Stimulated activated CD4-positive, alpha-beta T cell treated with anti-CD3 and anti-CD28 coated beads, Interleukin-15, amount 100 ng/mL, for 1 hour (primary cell): ENCODE measurements at places on chromosomes 12 and 14.

DNA sequence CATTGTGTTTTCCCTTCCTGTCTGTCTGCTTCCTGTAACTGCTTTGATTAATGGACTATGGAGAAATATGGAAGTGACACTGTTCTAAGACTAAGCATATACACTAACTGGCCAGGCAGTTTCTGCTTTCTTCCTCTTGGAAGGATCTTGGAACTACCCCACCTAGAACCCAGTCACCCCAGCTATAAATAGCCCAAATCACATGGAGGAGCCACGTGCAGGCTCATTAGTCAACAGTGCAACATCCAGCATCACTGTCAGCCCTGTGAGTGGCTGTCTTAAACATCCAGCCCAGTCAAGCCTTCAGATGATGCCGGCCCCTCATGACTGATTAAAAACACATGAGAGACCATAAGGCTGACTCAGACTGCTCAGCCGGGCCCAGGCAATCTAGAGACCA is 39.2 kb downstream of the BCAT1 start:
- no peak for DNase-seq

DNA sequence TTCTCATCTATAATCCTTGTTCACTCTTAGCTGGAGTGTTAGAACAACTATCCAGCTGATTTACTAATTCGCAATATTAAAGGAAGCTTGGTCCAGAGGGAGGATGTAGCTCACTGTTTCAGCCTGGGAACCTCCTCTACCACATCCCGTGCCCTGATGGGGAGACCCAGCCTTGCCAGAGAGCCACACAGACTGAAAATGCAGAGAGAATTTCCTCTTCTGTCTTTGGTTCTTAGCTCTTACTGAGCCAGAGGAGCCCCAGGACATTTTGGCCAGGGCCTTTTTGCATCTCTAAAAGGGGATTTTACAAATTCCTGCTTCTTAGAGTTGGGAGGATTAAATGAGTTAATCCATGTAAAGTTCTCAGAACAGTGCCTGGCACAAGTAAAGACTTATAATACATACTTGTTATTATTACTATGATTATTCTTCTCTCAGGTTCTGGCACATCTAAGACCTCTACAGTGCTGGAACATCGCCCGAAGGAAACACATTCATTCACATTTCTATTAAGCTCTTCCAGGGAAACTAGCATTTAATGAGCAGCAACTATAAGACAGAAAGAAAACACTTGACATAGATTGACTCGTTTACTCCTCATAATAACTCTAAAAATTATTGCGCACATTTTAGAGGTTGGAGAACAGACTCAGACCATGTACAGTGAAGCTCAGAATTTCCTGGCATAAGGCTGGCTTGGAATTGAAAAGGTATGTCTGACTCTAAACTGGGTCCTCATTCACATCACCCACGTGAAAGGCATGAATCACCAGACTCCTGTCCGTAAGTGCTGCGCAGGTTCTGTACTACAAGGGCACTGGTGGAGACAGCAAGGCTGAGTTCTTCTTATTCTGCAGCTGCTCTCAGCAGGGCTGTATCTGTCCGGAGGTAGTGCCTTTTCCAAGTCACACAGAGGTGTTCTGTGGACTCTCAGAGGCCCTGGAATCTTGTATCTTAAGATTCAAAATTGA is 27.8 kb upstream of the AEBP2 start:
- DNase-seq, result no peak

GRCh38 chr12:135138-135537 is 68.6 kb downstream of the IQSEC3 start:
- no peak for DNase-seq

GRCh38 chr12:100058482-100059029 is 73.8 kb upstream of the ANKS1B start:
- DNase-seq, result no peak

DNA sequence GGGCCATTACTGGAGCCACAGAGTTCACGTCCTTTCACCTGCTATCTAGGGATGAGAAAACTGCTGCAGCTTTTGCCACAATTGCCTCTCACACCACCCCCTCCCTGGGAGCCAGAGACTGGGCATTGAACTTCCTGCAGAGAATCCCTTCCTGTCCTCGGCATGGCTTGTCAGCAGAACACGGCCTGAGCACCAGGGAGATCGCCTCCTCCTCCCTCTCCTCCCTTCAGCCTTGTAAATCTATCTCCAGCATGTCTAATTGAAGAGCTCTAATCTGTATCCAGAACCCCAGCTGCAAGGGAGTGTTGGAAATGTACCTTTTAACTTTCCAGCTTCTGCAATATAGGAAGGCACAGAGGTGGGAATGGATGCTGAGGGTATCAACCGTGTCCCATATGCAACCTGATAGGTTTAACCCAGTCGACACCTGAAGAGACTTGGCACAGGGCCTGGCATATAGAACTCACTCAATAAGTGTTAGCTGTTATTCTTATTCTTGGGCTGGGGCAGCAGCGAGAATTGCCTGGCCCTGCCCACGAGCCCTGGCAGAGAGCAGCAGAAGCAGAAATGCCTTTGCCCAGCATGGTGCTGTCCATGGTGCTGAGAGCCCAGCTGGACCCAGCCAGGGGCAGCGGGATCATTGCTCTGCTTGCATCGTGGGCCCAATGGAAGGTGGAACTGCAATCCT is 26.8 kb downstream of the TMEM63C start:
- peak; percentile 18 for DNase-seq
